ENCODE measurements at places on chromosomes 6 and 20.

GRCh38 chr6:116387374-116387773, 16.6 kb downstream of the DSE start:
- DNase-seq = no peak

DNA sequence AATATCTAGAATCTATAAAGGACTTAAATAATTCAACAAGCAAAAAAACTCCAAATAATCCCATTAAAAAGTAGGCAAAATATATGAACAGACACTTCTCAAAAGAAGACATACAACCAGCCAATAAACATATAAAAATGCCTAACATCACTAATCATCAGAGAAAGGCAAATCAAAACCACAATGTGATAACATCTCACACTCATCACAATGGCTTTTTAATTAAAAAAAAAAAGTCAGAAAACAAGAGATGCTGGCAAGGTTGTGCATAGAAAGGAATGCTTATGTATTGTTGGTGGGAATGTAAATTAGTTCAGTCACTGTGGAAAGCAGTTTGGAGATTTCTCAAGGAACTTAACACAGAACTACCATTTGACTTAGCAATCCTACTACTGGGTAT, 979.6 kb upstream of the MAP3K7 start:
- no peak for DNase-seq

DNA sequence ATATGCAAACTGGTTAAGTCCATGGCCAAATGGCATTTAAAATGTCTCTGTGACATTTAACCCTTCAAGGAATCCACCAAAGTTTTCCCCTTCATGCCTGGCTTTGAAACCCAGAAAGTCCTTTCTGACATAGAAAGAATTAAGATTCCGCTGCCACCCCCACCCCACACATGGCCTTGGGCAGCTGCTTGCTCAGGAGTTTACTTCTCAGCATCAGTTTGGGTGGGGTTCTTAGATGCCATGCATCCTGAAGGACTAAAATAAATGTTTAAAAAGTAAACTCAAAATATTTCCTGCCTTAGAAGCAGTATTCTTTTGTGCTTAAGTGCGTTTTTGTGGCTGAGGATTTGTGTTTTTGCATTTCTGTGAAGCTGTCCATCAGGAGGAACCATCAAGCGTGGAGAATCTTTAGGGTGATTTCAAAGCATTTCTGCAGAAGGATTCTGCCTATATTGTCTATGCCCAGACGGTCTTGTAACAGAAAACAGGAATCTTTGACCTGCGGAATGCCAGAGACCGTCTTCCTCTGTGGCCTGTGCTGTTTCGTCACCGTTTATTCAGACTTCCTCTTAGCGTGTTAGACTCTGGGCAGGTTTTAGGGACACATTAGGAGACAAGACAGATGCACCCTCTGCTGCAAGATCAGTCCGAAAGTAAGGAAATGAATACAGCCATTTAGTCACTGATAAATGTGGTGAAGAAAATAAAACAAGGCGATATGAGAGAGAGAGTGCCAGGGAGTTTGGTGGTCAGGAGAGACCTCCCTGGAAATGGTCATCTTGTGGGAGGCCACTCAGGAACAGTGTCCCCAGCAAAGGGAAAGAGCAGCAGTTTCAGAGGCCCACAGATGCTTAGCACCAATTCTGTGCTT, 6.2 kb downstream of the DUSP22 start:
- no peak for DNase-seq

DNA sequence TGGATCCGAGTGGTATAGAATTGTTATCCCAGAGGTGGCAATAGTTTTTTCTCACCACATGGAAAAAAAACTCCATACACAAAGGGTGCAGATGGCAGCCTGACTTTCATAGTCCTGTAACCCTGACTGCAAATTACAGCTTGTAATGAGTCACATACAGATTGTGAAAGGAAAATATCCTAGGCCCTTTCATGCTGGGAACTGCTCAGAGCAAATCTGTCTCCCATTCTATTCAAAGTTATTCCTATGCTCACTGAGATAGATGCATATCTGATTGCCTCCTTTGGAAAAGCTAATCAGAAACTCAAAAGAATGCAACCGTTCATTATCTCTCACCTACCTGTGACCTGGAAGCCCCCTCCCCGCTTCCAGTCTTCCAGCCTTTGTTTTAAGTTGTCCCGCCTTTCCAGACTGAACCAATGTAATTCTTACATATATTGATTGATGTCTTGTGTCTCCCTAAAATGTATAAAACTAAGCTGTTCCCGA, 108.7 kb upstream of the MAP3K4 start:
- no peak for DNase-seq

DNA sequence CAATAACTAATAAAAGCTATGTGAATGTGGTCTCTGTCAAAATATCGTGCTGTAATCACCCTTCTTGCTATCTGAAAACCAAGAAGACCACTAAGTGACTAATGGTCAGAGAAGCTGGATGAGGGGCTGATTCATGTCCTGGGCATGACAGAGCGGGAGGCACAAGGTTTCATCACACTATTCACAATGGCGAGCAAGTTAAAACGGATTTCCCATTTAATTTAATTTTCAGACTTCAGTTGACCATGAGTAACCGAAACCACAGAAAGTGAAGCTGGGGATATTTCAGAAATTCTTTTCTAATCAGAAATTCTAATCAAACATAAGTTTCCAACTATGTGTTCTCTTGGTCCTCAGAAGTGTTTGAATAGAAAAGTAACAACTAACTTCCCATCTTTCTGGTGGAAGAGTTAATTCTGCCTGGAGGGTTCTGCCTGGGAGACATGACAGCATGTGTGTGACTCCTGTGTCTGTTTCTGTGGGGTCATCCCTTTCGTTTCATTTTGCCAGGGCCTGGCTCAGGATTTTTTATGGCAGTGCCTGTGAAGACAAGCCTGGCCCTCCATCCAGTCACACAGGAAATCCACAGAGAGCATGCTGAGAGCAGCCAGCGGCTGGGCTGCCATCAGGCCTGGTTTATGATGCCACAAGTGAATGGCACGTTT, 98.9 kb downstream of the FAM120B start:
- DNase-seq = no peak

GRCh38 chr6:34106900-34107299, 39.0 kb downstream of the GRM4 start:
- DNase-seq = no peak

DNA sequence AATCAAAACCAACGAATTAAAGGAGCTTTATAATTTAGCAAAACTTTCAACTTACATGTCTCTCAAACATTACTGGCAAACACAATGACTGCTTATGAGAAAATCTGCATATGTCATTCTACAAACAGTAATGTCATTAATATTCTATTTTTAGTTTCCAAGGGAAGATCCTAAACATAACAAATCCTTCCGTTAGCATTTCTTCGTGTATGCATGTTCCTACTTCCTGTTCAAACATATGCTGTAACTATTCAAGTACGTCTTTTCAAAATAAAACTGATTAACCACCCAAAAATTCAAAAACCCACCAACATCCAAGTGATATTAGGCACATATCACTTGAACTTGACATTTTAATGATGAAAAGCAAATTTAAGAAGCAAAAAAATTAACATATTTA, 131.3 kb downstream of the HACE1 start:
- DNase-seq = no peak

DNA sequence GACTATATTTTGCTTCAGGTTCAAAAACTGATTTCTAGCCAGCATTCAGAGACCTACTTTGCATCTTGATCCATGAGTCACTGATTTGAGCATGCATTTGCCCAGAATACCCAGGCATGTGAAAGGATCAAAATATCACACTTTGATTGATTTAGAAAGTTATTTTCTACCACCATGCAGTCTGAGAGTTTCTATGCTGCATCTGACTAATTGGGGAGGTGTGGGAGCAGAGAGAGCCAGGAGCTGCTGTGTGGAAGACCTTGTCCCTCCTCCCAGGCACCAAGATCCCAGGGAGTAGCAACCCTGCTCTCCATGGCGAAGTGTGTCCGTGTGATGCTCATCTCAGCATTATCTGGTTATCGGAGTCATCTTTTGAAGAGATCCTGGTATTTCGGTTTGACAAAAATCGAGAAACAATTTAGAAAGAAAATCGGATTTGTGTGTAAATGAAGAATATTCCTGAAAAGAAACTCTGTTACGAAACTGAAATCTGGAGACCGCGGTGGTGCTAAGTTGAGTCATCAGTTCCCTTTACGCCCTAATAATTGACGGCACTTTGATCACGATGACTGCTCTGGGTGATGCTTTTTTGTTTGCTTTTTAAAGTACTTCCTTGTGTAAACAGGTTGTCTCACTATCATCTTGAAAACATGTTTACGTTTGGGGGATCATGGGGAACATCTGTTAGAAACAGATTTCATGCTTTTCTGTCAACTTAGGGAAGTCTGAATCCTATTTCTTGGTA, 193.4 kb downstream of the BACH2 start:
- DNase-seq = no peak

- no peak for DNase-seq
Measured at GRCh38 chr6:90492798-90493197, 94.1 kb downstream of the MAP3K7 start.

DNA sequence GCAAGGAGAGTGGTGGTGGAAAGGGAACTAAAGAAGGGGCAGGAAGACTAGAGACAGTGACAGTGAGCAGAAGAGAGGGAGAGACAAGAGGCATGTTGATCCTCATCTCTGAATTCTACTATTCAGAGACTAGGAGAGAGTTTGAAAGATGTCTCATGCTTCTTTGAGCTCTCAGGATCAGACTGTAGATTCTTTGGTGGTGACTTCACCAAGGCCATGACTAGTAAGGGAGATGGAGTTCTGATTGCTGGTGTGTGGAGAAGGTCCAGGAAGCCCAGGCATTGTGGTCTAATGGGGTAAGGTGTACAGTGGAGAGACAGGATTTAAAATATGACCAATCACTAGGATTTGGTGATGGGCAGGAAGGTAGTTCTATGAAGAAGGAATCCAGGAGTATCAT, 713 bp downstream of the WFDC9 start:
- DNase-seq = no peak

DNA sequence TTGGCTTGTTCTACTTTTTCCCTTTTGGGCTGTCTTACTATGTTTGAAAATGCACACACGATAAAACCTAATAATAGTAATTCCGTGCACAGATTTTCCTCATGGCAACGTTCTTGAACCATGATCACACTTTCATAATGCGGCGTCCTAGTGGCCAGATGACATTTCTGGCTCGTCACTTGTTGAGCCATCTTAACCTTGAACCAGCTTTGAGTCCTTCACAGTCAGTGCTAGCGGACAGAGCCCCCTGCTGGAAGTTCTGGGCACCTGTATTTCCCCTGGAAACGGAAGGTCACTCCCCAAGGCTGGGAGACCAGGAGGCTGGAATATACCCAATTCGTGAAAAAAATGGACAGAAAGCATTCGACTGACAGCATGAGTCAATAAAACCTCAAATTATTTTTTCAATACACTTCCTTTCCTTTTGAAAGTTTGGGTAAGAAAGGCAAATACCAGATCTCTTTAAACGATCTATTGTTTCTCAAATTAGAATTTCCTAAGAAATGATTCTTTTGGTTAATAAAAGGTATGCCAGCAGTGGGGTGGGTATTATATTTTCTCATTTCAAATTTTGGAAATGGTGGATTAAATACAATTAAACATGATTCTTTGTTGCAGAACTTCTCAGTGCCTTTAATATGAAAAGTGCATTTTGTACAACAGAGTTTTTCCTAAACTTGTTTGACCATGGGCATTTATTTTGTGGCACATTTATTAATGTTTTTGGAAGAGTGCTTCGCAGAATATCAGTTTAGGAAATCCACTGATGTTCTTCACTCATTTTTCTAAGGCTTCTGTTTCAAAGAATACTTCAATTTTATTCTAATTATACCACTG, 542.3 kb downstream of the QKI start:
- peak; percentile 27 for DNase-seq

- DNase-seq = no peak
Measured at GRCh38 chr20:50852085-50852484, 57.2 kb downstream of the BCAS4 start.

DNA sequence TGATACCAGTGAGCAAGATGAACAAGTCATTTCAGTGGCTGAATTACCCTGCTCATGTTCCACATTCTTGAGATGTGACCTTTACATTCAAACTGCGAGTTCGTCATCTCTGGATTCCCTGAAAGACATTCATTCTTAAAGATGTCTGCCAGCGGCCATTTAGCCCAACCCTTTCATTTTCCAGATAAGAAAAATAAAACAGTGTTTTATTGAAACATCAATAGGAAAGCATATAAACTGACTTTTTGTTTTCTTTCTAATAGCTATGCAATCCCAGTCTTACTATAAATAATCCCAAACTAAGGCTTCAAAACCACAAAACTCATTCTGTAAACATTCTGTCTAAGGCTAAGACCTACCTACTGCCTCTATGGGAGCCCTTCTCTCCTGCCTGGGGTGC, 134.0 kb downstream of the SAMD5 start:
- DNase-seq = no peak

DNA sequence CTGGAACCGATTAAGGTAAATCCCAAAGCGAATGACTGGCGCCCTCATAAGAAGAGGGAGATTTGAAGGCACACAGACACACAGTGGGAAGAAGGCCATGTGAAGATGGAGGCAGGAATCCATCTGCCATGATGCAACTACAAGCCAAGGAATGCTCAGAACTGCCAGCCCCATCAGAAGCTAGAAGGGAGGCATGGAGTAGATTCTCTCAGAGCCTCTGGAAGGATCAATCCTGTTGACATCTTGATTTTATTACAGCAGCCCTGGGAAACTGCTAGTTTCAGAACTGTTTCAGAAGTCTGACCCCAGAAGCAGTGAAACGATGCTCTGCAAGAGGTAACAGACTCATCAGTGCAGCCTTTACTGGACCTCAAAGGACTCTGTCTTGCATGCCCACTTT, 103.5 kb upstream of the GPR6 start:
- no peak for DNase-seq

GRCh38 chr20:41361757-41362747, 4.6 kb downstream of the EMILIN3 start:
- no peak for DNase-seq

GRCh38 chr6:101146389-101146788, 247.1 kb upstream of the GRIK2 start:
- DNase-seq = no peak

GRCh38 chr6:44666324-44666723, 278.8 kb downstream of the CDC5L start:
- DNase-seq = no peak

GRCh38 chr20:63129991-63130657, 85.8 kb downstream of the YTHDF1 start:
- DNase-seq = no peak

DNA sequence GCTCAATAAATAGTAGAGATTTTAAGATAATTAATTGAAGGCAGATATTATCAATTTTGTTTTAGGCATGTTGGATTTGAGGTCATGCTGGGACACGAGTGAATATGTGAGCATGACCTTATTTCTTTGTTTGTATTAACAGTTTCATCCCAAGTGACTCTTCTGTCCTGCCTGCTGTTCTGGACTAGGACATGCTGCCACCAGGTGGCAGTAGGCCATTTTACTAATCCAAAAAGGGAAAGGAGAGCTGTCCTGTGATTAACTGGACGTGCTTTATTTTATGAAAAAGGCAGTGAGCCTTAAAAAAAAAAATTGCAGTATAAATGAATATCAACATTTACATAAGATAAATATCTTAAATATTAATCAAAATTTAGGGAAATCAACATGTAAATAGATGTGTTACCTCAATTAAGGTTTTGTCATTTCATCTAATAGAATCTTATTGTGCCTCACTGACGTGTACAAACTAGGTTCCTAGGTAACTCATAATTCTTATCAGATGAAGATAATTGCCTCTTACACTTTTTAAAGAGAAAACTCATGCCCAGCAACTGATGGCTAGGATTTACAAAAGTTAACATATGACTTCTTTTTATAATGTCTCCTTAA, 49.8 kb downstream of the FRK start:
- peak; percentile 8 for DNase-seq

Measured in C1 segment of cervical spinal cord (tissue), 14 donors.